Stimulated activated CD4-positive, alpha-beta T cell treated with anti-CD3 and anti-CD28 coated beads, Interleukin-1b, Interleukin-23, amount 100 ng/mL, for 24 hours (primary cell): ENCODE measurements at places on chromosomes 11 and 22.

DNA sequence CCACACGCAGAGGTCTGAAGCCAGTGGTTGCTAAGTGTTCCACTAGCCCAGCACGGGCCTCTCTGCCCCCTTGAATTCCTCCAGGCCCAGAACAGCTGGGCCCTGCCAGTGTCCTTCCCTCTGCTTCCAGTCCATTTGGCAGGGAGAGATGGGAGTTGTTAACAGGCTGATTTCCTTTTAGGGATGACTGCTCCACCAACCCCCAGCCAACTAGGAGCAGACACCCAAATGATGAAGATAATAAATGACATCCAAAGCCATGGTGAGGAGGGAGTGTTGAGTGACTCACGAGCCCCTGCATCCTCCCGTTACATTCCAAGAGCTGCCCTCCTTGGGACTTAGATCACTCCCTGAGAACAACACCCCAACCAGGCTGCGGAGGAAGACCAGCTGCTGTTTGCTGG, 20.6 kb downstream of the PARVA start:
- DNase-seq: no peak

DNA sequence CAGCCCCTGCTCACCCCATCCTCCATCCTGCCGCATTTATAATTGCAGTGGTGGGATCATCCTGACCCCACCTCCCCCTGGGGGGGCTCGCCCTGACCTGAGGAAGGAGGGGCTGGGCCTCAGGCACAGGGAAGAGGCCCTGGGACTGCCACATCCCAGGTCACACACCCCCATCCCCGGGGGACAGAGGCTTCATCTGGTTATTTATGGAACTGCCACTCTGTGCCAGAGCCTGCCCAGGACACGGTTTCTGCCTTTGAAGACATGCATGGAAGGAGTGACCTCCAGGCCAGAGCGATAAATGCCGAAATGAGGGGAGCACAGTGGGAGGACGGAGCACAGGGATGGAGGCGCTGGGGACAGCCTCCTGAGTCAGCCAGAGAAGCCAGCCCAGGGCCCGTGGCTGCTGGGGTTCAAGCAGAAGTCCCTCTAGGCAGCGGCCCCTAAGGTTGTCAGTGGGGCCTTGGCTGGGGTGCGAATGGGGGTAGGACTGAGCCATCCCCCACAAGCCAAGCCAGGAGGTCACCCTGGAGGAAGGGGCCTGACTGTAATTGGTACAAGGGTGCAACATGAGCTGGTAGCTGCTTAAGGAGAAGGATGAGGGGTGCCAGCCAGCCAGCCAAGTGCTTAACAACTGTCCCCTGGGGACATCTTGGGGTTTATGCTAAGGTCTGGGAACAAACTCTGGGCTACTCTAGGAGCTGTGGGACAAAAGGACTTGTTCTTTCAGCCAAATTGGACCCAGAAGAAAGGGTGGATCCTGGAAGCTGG, 51.4 kb upstream of the SHISAL1 start:
- no peak for DNase-seq

DNA sequence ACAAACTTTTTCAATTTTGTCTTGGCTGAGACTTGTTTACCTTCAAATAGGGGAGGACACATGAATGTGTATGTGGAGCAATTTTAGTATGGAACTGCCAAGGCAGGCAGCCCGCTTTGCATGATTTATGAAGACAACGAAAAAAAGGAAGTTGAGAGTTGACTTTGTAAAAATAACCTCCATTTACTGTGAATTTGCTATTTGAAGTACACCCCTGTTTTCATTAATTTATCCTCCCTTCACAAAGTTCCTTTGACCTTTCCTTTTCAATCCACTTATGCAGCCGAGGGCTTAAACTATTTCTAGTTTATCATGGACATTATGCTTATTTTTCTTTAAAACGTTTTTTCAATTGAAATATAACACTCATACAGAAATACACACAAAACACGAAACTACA, 369.6 kb upstream of the CADM1 start:
- DNase-seq: no peak

- DNase-seq: no peak
Measured at GRCh38 chr11:87394924-87395323, 357.2 kb downstream of the TMEM135 start.

- no peak for DNase-seq
Measured at GRCh38 chr11:28342716-28343115, 234.5 kb downstream of the METTL15 start.

DNA sequence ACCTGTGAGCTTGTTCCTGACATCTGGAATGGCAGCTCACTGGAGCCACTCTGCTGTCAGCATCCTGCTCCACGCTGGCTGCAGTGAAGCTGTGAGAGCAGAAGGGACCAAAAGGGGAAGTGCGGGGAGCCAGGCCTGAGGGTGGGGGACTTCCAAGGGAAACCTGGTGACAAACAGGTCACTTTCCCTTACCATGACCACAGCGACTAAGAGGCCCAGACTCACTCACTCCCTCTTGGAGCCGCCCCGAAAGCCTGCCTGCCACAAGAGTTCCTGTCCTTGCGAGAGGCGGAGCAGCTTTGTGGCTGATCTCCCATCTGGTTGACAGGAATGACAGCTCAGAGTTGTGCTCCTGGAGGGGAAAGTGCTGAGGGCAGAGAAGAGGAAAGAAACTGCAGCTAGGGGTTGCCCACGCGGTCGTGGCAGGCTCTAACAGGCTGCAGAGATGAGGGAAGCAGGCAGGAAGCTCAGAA, 183.8 kb upstream of the NTM start:
- no peak for DNase-seq

- DNase-seq: no peak
Measured at GRCh38 chr11:57463671-57464538, 3.6 kb downstream of the RTN4RL2 start.

DNA sequence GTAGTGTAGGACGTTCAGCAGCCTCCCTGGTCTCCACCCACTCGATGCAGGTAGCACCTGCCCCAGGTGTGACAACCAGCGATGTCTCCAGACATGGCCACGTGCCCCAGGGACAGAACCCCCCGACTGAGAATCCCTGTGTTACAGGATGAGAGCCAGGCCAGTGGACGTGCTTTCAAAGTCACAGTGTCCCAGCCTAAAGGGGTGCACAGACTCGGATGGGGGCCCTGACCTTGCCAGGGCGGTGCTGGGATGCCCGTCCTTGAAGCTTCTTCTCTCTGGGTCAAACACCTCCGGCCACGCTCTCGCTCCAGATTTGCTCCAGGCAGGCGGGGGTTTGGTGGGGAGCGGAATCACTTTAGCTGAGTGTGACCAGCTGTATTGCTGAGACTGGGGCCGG, 23.3 kb upstream of the GAL start:
- no peak for DNase-seq

- DNase-seq: no peak
Measured at GRCh38 chr11:110087812-110088534, 5.2 kb upstream of the ZC3H12C start.

GRCh38 chr11:128302425-128303186, 284.8 kb downstream of the ETS1 start:
- no peak for DNase-seq

DNA sequence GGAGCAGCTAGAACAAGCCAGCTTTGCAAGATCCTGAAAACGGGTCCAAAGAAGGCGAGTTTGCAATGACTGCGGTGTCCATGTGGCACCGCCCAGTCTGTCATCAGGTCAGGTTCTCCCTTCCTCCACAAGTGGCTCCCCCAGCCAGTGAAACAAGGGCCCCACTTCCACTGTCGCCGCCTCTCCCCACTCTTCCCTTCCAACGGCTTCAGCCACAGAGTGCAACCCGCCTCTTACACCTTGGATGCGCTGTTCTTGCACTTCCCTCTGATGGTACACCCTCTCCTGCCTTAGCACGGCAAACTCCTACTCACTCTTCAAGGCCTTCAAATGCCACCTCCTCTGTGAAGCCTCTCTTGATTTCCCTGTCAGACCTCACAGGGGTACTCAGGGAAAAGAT, 10.8 kb upstream of the TCF20 start:
- no peak for DNase-seq

DNA sequence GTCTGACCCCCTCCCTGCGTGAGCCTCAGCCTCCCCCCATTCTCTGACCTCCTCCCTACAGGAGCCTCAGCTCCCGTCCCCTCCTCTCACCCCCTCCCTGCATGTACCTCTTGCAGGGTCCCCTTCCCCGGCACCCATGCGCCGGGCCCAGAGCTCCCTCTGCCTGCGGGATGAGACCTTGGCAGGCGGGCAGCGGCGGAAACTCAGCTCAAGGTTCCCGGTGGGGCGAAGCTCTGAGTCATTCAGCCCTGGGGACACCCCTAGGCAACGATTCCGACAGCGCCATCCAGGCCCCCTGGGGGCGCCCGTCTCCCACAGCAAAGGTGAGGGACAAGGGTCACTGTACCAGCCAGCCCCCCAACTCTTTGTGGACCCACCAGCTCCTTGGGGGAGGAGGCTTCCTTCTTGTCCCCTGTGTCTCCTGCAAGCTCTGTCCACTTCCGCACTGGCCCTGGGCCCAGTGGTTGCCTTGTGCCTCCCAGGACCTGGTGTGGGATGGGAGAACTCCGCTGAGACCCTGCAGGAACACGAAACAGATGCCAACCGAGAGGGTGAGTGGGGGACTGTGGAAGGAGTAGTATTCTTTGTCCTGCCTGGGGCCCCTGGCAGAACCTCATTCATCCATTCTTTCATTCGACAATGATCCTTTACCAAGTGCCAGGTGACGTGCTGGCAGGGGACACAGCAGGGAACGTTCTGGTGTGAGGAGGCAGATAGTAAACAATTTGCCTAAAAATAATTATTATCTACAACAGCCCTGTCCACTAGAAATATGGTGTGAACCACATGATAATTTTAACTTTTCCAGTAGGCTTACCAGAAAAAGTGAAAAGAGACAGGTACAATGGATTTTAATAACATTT, 3.7 kb upstream of the RPS6KA4 start:
- DNase-seq: peak; percentile 32

- no peak for DNase-seq
Measured at GRCh38 chr11:28763151-28763550, 655.0 kb downstream of the METTL15 start.

GRCh38 chr11:96279018-96279895, 63.7 kb downstream of the MAML2 start:
- DNase-seq: no peak
